ENCODE measurements at places on chromosomes 1 and 21.

- H3K27ac ChIP-seq: no peak overlapping the region
- H3K4me1 ChIP-seq: no peaks in the 10 kb centered on the region
- no peak for DNase-seq
- H3K27me3 ChIP-seq: no peaks in the 10 kb centered on the region
These were observed 628.1 kb downstream of the PLPP3 start for GRCh38 chr1:55951291-55951690.

DNA sequence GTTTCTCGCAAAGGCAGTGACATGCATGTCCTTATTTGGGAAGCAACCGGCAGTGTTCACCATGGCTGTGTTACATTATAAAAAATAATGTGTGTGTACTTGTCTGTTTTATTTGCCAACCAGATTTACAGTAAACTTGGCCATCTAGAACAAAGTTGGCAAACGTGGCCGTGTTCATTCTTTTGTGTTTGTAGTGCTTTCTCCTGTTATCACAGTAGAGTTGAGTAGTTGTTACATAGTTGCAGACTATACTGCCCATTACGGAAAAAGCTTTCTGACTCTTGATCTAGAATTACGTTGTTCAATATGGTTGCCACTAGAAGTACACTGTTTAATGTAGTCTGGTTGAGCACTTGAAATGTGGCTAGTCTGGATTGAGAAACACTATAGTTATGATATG, 19.4 kb downstream of the SOAT1 start:
- DNase-seq: no peak
- no peak overlapping the region for H3K27ac ChIP-seq
- H3K4me1 ChIP-seq: no peaks in the 10 kb centered on the region
- H3K36me3 ChIP-seq: peaks cover 27% of the 10 kb centered on the region
- H3K4me3 ChIP-seq: no peak overlapping the region
- no peaks in the 10 kb centered on the region for H3K27me3 ChIP-seq

- DNase-seq: no peak
- peaks cover 4% of the 10 kb centered on the region for H3K27me3 ChIP-seq
- H3K27ac ChIP-seq: no peak overlapping the region
- H3K36me3 ChIP-seq: no peaks in the 10 kb centered on the region
- H3K4me1 ChIP-seq: no peaks in the 10 kb centered on the region
These were observed 56.4 kb downstream of the ELK4 start for GRCh38 chr1:205575294-205575885.

GRCh38 chr1:44835738-44836675, 7.0 kb downstream of the PTCH2 start:
- H3K4me3 ChIP-seq: no peak overlapping the region
- H3K27me3 ChIP-seq: no peaks in the 10 kb centered on the region
- peaks cover 6% of the 10 kb centered on the region for H3K4me1 ChIP-seq

GRCh38 chr1:77889671-77890070, 1.2 kb downstream of the NEXN start:
- no peaks in the 10 kb centered on the region for H3K36me3 ChIP-seq
- no peak for DNase-seq
- H3K4me3 ChIP-seq: no peak overlapping the region
- H3K27ac ChIP-seq: no peak overlapping the region
- H3K4me1 ChIP-seq: peaks cover 11% of the 10 kb centered on the region

GRCh38 chr1:37073854-37074379, 39.6 kb upstream of the GRIK3 start:
- H3K4me1 ChIP-seq: no peaks in the 10 kb centered on the region
- no peak overlapping the region for H3K4me3 ChIP-seq
- no peak for DNase-seq
- H3K27me3 ChIP-seq: no peaks in the 10 kb centered on the region

- no peak overlapping the region for H3K27ac ChIP-seq
- peaks cover 12% of the 10 kb centered on the region for H3K27me3 ChIP-seq
- peaks cover 24% of the 10 kb centered on the region for H3K4me1 ChIP-seq
- H3K36me3 ChIP-seq: no peaks in the 10 kb centered on the region
- no peak overlapping the region for H3K4me3 ChIP-seq
These were observed 4.0 kb upstream of the MEX3A start for GRCh38 chr1:156086256-156086662.

DNA sequence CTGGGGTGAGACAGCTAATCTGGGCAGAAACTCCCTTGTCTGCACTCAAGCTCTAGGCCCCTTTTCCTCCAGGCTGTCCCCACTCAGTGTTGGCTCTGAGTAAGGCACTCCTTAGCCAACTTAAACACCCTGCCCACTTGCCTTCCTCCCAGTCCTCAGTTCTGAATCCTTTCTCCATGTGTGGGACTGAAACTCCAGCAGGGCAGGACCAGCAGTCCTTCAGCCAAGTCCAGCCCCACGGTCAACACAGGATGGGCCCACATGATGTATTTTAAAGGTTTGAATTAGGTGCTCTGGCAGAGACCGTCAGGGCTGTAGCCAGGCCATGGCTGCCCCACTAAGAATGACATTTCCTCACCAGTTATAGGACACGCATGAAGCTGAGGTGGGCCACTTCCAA, 107.8 kb downstream of the EDEM3 start:
- H3K27ac ChIP-seq: no peak overlapping the region
- H3K36me3 ChIP-seq: no peaks in the 10 kb centered on the region
- no peak for DNase-seq
- no peak overlapping the region for H3K4me3 ChIP-seq
- H3K4me1 ChIP-seq: no peaks in the 10 kb centered on the region

GRCh38 chr1:24317956-24318614, 1.1 kb upstream of the GRHL3 start:
- peaks cover 66% of the 10 kb centered on the region for H3K27me3 ChIP-seq
- peaks cover 40% of the 10 kb centered on the region for H3K4me1 ChIP-seq
- no peak for DNase-seq
- no peak overlapping the region for H3K4me3 ChIP-seq
- H3K27ac ChIP-seq: no peak overlapping the region
- H3K36me3 ChIP-seq: no peaks in the 10 kb centered on the region

GRCh38 chr21:39637971-39638240, 25.2 kb downstream of the B3GALT5 start:
- no peak overlapping the region for H3K4me3 ChIP-seq
- H3K27ac ChIP-seq: no peak overlapping the region
- DNase-seq: no peak
- H3K36me3 ChIP-seq: no peaks in the 10 kb centered on the region
- no peaks in the 10 kb centered on the region for H3K4me1 ChIP-seq

DNA sequence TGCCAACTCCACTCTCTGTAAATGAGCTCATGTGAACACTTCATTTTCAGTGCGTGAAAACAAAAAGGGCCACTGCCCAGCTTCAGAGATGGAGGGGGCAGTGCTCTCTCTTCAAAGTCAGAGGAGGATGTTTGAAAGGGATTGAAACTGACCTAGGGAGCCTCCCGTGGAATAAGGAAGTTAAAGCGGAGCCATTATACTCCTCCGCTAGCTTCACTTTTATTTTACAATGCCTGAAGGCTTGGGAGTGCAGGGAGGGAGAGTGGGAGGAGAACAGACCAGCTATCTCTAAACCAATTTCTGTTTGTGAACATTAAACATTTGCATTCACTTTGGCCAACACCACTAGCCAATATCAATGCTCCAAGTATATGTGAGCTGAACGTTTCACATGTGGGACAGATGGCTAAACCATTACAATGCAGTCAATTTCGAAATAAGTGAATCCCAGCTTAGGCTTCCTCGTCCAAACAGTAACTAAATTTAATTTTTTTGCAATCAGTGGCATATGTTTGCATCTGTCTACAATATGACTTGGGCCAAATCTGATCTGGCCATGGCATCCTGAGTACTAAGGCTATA, 126.9 kb downstream of the ESRRG start:
- H3K36me3 ChIP-seq: no peaks in the 10 kb centered on the region
- DNase-seq: no peak
- no peak overlapping the region for H3K4me3 ChIP-seq

DNA sequence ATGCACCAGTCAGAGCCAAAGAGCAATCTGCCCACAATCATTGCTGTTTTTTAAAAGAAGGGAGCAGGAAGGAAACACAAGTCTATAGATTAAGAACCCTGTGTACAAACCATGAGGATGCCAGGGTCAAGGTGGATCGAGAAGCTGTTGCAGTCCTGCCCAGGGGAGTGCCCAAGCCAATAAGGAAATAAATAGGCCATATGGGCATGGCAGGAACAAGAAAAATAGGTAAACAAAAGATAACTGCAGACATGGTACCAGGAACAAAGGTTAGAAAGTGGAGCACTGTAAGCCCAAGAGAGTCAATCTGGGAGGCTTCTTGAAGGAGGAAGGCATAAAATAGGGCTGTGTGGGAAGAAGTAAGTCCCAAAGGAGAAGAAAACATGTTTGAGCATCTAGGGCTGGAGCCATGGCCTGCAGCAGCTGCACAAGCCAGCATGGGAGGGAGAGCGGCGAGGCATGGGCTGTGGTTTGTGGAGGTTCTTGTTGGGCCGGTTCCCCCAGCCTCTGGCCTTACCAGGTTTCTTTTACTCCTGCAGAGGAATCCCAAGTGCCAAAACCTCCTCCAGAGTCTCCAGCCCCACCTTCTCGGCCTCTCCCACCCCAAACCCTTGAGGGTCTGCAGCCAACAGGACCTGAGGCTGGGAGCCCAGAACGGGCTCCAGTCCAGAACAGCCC, 13.6 kb downstream of the INAVA start:
- no peak overlapping the region for H3K4me3 ChIP-seq
- DNase-seq: no peak
- no peaks in the 10 kb centered on the region for H3K36me3 ChIP-seq
- no peaks in the 10 kb centered on the region for H3K27me3 ChIP-seq
- H3K27ac ChIP-seq: no peak overlapping the region
- peaks cover 25% of the 10 kb centered on the region for H3K4me1 ChIP-seq

GRCh38 chr1:20143734-20144565, 4.8 kb downstream of the PLA2G2F start:
- H3K27me3 ChIP-seq: no peaks in the 10 kb centered on the region
- H3K4me1 ChIP-seq: no peaks in the 10 kb centered on the region
- H3K27ac ChIP-seq: no peak overlapping the region
- H3K4me3 ChIP-seq: no peak overlapping the region
- H3K36me3 ChIP-seq: no peaks in the 10 kb centered on the region

DNA sequence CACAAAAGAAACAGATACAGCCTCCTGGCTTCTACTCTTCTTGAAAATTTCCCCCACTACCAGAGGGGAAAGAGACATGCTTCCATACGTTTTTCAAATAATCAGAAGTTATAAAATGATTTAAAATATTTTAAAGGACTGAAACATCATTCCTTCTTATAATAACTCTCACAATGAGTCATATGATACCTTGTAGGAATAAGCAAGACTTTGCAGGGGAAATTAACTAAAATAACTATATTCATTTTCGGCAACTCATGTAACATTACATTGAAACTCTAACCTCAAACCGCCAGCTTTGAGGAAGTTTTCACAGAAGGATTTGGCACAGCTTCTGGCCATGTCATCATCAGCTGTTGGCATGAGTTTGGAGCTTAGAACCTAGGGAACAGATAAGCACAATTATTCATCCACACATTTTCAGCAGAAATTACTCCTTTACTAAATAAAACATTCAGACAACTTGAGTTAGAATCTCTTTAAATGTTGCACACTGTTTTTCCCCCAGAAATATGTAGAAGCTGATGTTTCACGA, 85.9 kb downstream of the USP24 start:
- no peak overlapping the region for H3K4me3 ChIP-seq
- peaks cover 12% of the 10 kb centered on the region for H3K4me1 ChIP-seq
- peak overlapping the region; percentile 86 for H3K27ac ChIP-seq
- peaks cover 68% of the 10 kb centered on the region for H3K36me3 ChIP-seq
- no peak for DNase-seq

GRCh38 chr1:155974208-155975115, 3.9 kb downstream of the ARHGEF2 start:
- H3K4me1 ChIP-seq: peaks cover 83% of the 10 kb centered on the region
- no peak for DNase-seq
- peak overlapping the region; percentile 79 for H3K27ac ChIP-seq
- peak overlapping the region; percentile 96 for H3K4me3 ChIP-seq

DNA sequence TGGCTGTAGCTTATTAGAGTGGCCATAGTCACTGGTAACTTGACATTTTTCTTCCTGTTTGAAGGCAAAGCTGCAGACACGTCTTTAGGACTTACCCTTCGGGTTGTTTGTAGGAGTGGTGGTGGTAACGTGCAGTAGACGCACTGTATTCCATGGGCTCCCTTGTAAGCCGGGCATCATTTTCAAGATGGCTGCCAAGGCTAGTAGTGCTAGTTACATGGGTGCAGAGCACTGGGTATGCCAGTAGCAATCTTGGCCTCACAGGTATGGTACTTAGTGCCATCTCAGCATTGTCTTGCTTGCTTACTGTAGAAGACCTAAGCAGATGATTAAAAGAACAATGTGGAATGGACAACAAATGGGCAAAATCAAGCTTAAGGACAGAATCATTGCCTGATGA, 1.9 kb downstream of the YBX1 start:
- H3K36me3 ChIP-seq: peaks cover 15% of the 10 kb centered on the region
- peak overlapping the region; percentile 47 for H3K27ac ChIP-seq
- peak; percentile 34 for DNase-seq
- no peaks in the 10 kb centered on the region for H3K27me3 ChIP-seq
- H3K4me1 ChIP-seq: peaks cover 16% of the 10 kb centered on the region

DNA sequence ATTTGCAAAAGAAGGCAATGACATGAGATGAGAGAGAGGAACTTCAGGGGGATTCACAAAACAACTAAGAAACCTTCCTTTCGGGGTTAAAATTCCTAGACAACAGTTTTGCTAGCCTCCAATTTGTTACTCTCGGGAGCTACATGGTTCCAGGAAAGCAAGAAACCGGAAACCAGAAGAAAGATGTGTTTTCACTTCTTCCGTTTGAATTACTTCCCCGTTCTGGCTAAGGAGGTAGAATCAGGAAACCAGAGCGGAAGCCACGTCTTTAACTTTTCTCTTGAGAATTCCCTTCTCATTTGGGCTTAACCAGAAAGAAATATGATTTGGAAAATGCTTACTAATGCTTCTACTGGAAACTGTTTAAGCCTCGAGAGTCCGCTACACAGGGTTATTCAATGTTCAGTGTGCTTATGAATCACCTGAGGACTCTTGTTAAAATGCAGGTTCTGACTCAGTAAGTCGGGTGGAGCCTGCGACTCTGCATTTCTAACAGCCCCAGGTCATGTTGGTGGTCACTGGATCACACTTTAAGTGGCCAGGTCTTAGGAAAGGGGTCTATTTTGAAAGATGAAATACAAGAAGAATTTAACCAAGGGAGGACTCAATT, 43.5 kb upstream of the MCOLN3 start:
- no peak for DNase-seq
- H3K27ac ChIP-seq: no peak overlapping the region
- H3K4me3 ChIP-seq: no peak overlapping the region
- H3K27me3 ChIP-seq: no peaks in the 10 kb centered on the region

DNA sequence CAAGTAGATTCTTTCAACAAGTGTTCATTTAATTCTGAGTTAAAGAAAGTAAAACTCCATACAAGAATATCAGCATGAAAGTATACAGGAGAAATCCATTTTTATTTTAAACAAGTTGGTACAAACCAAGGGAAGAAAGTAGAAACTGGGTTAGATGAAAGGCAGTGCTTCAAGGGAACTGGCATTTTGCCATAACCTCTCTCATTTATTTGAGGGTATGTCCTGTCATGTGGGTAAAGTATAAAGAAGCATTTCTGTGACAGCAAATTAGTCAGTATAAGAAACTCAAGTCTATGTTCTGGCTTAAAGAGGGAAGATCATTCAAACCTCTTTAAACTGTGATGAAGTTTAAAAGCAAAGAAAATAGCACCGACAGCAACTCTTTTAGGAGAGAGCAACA, 32.0 kb downstream of the OLFM3 start:
- H3K36me3 ChIP-seq: no peaks in the 10 kb centered on the region
- no peak for DNase-seq

GRCh38 chr1:226223157-226223785, at the start of gene MIXL1:
Gene MIXL1, plus strand, starts transcription at chr1:226223664. Its CDS starts 18 bp downstream, at chr1:226223682.
- peaks cover 12% of the 10 kb centered on the region for H3K4me1 ChIP-seq
- H3K27ac ChIP-seq: no peak within 1 kb of the TSS
- H3K36me3 ChIP-seq: no peaks in the 10 kb centered on the region
- H3K4me3 ChIP-seq: peak within 1 kb of the TSS; percentile 8

GRCh38 chr1:21651214-21652042, 17.7 kb downstream of the RAP1GAP start:
- no peak overlapping the region for H3K27ac ChIP-seq
- H3K4me3 ChIP-seq: peak overlapping the region; percentile 26
- DNase-seq: no peak
- no peaks in the 10 kb centered on the region for H3K36me3 ChIP-seq

Data from natural killer cell (primary cell).